ENCODE measurements at places on chromosomes 7 and 10.

- no peak for DNase-seq
Measured at GRCh38 chr10:46323176-46323575, 36.4 kb downstream of the ANTXRL start.

DNA sequence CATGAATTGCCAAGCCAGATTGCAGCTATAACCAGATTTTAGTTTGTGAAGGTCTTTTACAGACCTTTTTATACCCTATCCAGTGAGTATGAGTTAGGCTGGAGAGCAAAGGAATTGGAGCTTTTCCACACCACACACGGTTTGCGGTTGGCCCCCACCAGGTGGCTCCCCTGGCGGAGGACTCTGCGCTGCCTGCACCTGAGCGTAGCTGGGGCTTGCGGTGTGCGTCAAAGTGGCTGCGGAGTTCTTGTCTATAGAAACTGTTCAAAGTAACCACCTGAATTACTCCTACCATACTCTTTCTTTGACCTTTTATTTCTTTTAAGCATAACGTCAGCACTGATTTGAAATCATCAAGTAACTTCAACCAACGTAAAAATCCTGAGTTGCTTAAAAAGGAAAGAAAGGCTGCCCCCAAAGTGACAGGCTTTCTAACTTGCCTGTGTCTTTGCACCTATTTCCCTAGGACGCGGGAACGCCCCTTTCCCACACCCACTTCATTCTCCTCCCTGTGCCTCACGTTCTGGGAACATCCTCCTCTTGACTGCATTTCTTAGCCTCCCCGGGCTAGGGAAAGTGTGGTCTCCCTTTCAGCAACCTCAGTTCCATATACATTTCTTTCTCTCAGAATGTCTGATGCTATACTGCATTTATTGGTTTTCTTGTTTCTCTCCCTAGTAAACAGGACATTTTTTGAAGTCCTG is 47.6 kb upstream of the TMEM72 start:
- no peak for DNase-seq

- DNase-seq, result no peak
Measured at GRCh38 chr10:113965077-113965476, 78.6 kb upstream of the ADRB1 start.

GRCh38 chr10:126592901-126593300 is 77.6 kb downstream of the C10orf90 start:
- DNase-seq, result no peak

GRCh38 chr10:88115968-88116367 is 252.5 kb downstream of the PTEN start:
- no peak for DNase-seq

- DNase-seq, result no peak
Measured at GRCh38 chr7:17830206-17830605, 110.1 kb downstream of the SNX13 start.

DNA sequence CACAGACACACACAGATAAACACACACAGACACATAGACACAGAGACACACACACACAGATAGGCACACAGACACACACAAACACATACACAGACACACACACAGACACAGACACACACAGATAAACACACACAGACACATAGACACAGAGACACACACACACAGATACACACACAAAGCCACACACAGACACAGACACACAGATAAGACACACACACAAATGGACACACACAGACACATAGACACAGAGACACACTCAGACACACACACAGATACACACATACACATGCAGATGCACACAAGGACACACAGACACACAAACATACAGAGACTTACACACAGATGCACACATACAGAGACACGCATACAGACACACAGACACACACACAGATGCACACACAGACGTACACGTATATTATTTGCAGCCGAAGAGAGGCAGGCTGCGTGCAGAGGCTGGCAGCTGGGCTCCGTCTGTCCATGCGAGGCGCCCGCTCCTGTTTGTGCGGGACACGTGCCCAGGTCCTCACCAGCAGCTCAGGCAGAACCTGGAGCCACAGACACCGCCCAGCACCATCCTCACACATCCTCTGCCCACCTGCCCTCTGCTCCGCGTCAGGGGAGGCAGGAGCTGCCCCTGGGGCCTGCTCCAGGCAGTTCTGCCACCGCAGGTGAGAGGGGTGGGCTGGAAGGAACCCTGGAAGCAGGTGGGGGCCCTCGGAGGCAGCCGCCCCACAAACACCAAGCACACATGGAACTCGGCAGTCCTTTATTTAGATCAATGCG is 1.2 kb downstream of the CALML5 start:
- no peak for DNase-seq

GRCh38 chr7:47460251-47460989 is 121.5 kb downstream of the TNS3 start:
- DNase-seq, result no peak

DNA sequence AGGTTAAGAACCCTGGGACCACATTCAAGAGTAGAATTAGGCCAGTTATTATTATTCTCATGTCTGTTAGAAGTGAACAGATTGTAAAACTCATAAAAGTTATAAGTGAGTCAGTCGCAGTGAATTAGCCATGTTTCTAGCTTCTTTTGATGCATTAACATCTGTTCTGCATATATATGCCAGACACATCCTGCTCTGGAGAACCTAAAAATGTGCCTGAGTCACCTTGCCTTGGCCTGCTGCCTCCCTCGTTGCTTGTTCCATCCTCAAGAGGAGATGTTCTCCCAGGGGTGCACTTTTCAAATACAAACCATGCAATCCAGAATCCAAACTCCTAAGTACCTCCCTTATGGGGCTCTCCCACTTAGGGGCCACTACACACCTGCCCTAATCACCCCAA is 14.8 kb downstream of the TSPAN12 start:
- no peak for DNase-seq

DNA sequence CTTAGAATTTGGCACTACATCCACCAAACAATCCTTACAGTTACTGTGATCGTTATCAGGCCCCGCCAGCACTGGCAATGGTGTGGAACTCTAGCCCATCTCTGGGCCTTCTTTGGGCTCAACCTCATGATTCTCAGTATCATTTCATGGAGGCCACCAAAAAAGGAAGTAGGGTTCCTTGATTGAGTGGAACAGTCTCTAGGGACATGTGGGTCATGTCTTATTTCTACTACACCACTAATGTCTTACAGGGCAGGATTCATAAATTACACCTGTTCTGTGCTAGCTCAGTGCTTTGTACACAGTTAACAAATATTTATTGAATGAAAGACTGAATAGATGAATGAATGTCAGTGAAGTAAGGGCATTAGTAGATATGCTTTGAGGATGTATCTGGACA is 53.9 kb downstream of the AP3M1 start:
- no peak for DNase-seq

GRCh38 chr10:95650232-95650631 is 6.3 kb downstream of the ALDH18A1 start:
- no peak for DNase-seq

GRCh38 chr10:67602268-67602950 is 93.6 kb downstream of the CTNNA3 start:
- DNase-seq, result no peak

DNA sequence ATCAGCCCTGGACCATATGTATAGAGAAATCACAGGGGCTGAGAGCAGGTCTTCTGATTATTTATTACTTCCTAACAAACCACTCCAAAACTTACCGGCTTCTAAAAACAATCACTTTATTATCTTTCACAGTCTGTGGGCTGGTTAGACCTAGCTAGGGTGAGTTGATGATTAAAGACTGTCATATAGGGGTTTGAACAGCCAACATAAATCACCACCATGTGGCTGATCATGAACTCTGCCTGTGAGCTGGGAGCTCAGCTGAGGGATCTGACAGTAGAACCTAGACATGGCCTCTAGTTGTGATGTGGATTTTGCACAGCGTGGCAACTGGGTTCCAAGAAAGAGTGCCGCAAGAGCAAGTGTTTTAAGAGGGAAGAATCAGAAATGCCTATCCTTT is 305.4 kb downstream of the CSTF2T start:
- no peak for DNase-seq

DNA sequence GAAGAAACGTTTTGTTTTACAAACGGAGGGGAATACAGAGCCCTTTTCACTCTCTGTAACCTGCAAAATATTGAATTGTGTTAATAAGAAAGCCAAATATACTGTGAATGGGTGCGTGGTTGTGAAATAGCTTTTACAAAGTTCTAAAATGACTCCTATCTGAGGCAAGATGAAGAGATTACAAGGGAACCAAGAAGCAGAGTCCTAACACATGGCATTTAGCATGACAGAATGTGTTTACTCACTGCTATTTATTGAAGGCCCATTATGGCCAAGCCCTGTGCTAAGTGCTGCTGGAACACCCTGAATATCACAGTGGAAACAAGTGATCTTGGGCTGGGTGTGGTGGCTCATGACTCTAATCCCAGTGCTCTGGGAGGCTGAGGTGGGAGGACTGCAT is 12.9 kb downstream of the JCAD start:
- DNase-seq, result no peak

- DNase-seq, result no peak
Measured at GRCh38 chr10:3238115-3238871, 65.7 kb upstream of the PITRM1 start.

DNA sequence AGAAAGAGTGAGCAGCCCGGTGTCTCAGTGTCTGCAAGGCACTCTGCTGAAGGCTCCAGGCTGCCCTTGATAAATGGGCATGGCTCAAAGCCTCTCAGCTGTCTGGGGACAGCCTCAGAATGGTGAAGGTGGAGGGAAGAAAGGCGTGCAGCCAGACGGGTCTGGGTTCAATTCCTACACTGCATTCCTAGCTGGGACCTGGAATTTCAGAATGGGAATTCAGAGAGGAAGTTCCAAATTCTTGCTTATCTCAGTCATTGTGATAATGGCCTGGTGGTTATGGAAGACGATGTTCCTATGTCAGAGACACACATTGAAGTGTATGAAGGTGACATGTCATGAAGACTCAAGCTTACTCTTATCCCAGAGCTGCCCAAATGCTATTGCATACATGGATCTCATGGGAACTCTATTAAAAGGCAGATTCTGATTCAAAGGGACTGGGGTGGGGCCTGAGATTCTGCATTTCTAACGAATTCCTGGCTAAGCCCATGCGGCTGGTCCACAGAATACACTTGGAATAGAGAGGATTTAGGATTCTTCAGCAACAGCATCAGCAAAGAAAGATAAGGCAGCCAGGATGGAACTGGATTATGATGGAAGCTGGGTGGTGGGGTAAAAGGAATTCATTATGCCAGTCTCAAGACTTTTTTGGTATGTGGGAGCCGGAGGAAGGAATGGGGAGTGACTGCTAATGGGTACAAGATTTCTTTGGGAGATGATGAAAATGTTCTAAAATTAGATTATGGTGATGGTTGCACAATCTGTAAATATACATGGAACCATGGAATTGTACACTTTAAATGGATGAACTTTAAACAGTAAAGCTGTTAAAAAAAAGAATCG is 82.6 kb upstream of the ZMIZ1 start:
- no peak for DNase-seq

GRCh38 chr7:123757095-123757494 is 8.3 kb upstream of the WASL start:
- no peak for DNase-seq

GRCh38 chr7:151043959-151044358 is 4.4 kb upstream of the ASIC3 start:
- DNase-seq, result no peak

GRCh38 chr10:12508165-12508564 is 158.8 kb downstream of the CAMK1D start:
- no peak for DNase-seq

GRCh38 chr7:70457482-70457881 is 674.5 kb upstream of the GALNT17 start:
- no peak for DNase-seq

DNA sequence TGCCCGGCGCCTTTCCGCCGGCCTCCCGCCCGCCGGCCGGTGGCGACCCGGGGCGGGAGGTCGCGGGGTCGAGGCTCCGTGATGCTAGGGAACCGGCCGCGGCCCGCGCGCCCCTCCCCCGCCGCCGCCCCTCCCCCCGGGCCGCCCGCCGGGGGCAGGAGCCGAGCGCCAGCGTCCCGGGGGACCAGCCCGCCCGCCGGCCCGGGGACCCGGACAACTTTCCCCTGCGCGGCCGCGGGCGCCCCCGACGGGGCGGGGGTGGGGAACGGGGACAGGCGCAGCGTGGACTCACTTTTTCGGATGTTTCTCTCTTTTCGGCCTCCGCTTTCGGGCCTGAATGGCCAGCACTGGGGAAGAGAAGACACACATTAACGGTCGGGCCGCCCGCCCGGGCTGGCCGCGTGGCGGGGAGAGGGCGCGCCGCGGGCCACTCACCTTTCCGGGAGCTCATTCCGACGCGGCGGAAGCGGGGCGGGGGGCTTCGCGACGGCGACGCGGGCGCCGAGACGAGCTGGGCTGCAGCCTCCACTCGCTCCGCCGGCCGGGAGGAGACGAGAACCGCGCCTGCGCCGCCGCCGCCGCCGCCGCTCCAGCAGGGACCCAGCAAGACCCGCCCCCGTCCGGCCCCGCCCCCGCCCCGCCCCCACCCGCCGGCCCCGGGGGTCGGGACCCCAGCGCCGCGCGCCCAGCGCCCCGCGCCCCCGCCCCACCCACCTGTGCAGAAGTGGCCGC is at the start of gene SRPK2:
TSS of gene SRPK2 (minus strand) at position 566 of the 732 bp plus-strand sequence.
- DNase-seq, result peak; percentile 51

DNA sequence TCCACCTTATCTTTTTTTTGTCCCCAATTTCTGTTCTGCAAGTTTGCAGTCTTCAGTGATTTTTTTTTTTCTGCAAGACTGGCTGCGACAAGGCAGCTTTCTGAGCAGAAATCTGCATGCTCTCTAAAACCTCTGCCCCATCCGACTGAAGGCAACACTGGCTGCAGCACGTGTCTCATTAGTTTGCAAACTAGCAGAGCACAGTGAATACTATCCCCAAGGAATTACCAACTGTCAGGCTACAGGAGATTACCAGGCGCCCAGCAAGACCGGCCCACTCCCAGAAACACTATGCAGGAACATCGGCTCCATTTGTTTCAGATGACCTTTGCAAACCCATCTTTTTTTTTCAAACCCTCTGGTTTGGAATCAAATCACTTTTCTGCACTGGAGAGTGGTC is 538.8 kb downstream of the SORCS1 start:
- no peak for DNase-seq

DNA sequence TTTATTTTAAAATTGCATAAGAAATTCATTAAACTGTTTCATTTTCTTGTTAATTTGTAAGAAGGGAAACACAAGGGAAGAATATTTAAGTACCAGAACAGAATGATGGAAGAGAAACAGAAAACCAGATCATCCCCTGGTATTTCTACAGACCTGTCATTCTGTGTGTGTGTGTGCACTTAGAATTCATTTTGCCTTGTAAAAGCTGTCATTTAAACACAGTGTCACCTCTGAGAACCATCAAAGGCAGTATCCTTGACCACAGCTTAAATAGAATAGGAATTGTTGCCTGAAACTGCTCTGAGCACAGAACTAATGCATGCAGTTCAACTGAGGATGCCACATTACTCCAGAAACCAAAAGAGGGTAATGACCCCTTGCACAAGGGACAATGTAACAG is 6.8 kb upstream of the CRPPA start:
- no peak for DNase-seq

GRCh38 chr10:113021268-113022040 is 71.4 kb downstream of the TCF7L2 start:
- no peak for DNase-seq

GRCh38 chr10:3787016-3787400 is 2.0 kb upstream of the KLF6 start:
- DNase-seq, result no peak
